Stimulated activated CD8-positive, alpha-beta memory T cell treated with anti-CD3 and anti-CD28 coated beads, Interleukin-4, amount 100 ng/mL, for 1 hour (primary cell): ENCODE measurements at places on chromosomes 4 and X.

DNA sequence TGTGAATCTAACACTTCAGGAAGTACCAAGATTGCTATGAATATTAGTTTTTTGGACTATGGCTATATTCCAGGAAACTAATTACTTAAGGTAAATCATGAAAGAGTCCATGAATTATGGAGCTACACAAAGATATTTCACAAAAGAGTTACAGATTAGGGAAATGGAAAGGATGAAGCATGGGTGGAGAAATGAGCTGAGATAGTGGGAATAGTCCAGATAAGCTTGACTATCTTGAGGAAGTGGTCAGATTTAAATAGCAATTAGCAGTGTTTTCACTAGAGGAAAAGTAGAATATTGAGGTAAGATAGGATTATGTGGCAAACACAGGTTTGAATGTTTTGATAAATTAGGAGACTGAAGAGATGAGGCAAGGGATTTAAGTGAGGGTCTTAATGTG lies 42.1 kb upstream of the C1GALT1C1 start:
- no peak for DNase-seq

GRCh38 chrX:44042116-44042515 lies 68.9 kb upstream of the NDP start:
- no peak for DNase-seq

GRCh38 chrX:85964744-85965143 lies 82.6 kb downstream of the CHM start:
- no peak for DNase-seq

- DNase-seq, result no peak
These were observed 25.2 kb upstream of the PTTG2 start for GRCh38 chr4:37935026-37935425.

GRCh38 chr4:171118091-171118490 lies 695.1 kb upstream of the GALNTL6 start:
- no peak for DNase-seq

DNA sequence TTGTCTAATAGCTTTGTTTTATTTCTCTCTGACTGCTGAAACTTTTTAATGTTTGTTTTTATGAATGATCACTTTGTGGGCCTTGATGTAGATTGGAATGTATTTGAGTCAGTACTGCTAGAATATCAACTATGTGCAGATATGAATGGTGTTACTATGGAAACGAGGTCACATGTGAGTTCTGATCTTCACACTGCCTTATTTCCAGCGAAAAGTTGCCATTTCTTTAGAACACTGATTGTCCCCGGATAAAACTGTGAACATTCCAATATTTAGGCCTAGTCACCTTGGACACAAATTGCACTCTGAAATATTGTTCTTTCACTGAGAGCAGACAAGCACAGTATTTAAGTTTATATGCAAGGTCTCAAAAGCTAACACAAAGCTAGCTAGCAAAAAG lies 27.2 kb upstream of the MAGED1 start:
- no peak for DNase-seq

GRCh38 chrX:46169808-46170207 lies 375.4 kb downstream of the ZNF674 start:
- DNase-seq, result no peak

GRCh38 chr4:89837385-89837992 lies 528 bp upstream of the SNCA start:
- no peak for DNase-seq

- DNase-seq, result no peak
These were observed 26.8 kb upstream of the MAGEA10 start for GRCh38 chrX:152165033-152165743.

- no peak for DNase-seq
These were observed 33.9 kb downstream of the NBDY start for GRCh38 chrX:56762707-56763555.

DNA sequence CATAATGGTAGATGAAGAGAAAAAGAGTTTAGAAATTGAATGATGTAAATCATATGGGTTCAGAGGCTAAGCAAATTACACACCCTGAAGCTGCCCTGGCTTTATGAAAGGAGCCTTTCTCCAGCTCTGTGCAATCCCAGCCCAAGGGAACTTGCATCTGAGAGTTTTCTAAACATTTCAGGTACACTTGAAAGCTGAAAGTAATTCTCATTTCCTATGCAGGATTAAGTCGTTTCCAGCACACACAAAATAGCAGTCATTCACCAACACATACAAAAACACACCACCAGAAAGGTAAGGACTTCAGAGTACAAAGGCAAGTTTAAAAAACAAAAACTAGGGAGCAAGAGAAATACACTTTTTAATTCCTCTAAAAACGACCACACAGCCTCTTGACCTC lies 1.7 kb downstream of the PDGFC start:
- DNase-seq, result no peak

DNA sequence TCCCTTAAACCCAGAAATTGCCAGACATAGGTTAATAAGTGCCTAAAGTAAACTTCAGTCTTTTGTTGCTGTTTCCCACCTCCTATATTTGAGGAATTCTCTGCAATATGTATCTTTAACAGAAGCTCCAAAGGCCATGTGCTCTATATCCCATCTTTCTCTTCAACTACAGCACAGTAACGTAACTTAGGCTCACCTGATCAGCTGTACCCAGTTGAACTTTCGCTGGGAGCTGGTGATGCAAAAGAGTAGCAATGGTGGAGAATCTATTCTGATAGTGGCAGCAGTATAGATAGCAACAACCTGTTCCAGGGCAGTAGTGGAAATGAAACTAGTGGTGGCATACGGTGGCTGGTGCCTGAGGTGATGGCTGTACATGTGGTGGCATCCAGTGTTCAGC lies 33.2 kb upstream of the YTHDC1 start:
- DNase-seq, result no peak
